ENCODE measurements at places on chromosomes 4 and X. TPM values are rescaled to one million over a fixed set of nuclear protein-coding genes. Genes with fewer than 3 reads are reported as not detected.
A peak's percentile ranks its signal among the peaks of the same experiment; 100 is the strongest.

DNA sequence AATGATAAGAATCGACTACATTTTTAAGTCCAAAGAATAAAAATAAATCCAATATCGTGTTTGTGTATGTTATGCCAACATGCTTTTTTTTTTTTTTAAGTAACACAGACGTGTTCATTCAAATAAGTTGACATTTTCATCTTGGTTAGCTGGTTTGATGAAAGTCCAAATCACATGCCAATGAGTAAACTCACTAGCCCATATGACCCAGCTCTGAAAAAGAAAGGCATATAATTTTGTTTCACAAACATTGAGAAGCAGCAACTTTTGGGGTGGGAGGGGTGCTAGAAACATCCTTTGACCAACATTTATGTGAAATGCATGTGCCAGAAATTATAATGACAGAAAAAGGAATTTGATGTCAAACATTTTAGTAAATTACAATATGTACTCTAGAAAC lies 61.6 kb upstream of the SPP1 start:
- no peak for DNase-seq

DNA sequence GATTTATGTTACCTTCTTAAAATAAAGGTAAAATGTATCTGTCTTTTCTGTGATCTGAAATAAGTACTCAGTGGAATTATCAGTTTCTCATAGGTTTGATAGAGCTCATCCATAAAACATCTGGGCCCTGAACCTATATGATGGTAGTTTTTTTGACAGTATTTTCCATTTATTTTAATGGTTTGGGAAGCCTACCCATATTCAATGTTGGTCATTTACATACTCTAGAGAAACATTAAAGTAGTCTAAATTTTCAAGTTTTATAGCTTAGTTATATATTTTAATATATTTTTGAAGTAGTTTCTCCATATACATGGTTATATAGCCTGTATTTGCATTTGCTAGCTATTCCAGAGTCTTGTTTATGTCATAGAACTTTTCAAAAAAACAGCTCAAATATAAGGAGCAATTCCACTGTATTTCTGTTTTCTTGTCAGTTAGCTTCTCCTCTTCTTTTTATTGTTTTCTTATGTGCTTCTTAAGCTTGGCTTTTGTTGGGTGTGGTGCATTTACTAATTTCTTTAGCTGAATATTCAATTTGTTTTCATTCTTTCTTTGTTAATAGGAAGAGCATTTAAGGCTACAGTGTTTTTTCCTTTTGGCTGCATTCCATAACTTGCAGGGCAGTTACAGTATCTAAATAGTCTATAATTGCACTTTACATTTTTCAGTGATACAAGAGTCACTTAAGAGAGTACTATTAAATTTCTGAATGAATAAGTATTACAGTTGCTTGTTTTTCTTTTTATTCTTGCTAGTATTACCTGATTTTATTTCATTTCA lies 181.4 kb downstream of the DKK2 start:
- no peak for DNase-seq

- DNase-seq = no peak
These were observed 67.5 kb upstream of the CLDN34 start for GRCh38 chrX:9899640-9900111.

DNA sequence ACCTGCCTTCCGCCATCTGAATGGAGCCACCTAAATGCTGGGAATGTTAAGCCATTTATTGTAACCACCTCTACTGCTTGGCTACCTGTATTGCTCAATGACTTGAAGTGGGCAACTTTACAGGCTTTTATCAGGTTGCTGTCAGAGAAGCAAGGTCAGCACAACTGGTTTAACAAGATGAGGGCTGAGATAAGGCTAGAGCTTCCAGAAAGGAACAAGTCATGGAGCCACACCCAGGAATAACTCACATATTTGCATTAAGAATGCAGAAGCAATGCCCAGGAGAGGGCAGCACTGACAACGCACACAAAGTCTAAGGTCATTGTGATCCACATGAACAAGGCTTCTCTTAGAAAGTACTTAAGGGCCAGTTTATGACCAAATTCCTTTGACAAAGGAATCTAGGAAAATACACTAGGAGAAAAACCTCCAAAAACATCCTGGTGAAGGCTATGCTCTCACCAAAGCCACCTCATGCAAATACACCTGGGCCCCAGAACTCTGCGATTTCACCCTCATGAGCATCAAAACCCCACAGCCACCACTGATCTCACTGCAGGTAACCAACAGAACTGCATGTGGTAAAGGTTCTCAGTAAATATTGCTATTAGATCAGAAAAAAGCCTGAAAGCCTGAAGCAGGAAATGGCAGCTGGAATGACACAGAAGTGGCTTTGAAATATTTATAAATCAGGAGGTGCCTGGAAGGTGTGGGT lies 15.0 kb upstream of the STS start:
- DNase-seq = peak; percentile 34

DNA sequence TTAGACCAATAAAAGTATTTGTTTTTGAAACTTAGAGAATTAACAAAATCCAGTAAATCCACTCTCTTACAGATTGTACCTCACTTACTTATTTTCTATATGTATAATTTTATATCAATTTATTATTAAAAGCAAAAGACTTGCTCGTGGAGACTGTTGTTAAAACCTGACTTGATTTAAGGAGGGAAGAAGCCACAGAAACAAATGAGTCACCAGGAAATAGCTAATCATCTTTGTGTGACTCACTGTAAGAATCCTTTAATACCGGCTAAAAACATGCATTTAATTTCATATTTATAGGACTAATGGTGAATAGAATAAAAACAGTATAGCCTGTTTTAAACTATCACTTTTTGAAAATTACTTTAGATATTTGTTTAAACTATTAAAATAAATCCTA lies 29.9 kb upstream of the UBE2NL start:
- DNase-seq = no peak

DNA sequence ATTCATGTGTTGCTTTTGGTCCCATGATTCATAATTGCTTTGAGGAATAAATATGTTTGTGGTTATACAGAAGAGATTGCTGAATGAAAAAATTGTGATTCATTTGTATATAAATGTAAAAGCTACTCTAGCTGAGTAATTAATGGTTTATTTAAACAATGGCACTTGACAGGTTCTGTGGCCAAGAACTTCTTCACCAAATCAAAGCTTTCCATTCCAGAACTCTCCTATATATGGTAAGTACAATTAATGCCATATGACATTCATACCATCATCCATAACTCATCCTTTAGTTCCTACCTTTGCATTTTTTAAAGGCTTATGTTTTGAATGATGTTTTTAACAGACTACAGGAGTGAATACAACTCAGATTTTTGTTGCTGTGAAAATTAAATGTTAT lies 105.8 kb downstream of the REPS2 start:
- DNase-seq = no peak

DNA sequence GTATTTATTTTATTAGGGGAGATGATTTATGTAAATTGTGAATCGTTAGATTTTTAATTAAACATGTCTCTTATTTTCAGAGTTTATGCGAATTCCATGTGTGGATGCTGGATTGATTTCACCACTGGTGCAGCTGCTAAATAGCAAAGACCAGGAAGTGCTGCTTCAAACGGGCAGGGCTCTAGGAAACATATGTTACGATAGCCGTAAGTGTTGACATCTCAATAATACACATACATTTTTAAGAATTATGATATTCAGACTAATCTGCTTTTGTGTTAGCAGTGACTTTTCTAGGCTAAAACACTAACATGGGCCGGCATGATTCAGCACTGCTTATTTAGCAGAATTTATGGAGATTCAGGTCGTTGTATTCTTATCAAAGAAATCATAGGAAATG lies 91.2 kb downstream of the RAP1GDS1 start:
- no peak for DNase-seq

DNA sequence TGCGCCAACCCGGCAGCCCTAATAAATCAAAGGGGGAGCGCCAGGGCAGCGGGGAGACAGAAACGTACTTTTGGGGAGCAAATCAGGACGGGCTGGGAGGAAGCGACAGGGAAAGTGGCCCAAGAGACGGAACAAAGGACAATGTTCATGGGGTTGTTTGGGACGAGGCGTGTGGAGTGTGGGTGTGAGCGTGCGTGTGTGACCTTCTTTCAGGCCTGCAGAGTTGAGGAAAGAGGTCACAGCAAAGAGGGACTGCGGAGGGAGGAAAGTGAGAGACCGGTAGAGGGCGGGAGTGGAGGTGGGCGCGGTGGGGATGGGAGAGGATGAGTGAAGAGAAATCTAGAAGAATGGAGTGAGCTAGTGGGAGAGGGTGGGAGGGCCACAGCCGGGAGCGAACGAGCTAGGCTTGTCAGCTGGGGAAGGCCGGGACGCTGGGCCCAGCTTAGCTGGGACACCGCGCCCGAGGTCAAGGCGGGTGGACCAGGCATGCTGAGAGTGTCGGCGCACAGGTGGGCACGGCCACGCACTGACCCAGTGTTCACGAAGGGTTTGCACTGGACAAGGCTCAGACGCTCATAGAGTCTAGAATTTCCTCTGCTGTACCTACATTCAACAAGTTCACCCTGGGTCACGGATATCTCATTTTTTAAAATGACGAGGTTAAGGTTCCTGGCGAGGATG lies 14.7 kb upstream of the PITX2 start:
- no peak for DNase-seq

GRCh38 chr4:54992266-54992665 lies 133.1 kb downstream of the KDR start:
- no peak for DNase-seq

DNA sequence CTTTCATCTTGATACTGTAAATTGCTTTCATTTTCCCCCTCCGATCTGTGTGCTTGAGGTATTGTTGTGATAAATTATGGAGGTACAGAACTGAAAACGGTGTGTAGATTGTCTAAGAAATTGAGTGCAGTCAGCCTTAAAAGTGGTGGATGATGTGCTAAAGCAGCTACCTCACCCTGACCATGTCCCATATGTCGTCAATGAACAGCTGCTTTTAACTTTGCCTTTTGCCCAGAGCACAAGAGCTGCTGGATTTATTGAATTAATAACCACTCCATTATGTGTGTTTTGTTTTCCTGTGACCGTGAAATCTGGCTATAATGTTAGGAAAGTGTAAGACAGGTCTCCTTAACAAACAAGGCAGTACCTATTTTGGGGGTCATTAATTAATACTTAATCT lies 581.9 kb upstream of the PITX2 start:
- no peak for DNase-seq

DNA sequence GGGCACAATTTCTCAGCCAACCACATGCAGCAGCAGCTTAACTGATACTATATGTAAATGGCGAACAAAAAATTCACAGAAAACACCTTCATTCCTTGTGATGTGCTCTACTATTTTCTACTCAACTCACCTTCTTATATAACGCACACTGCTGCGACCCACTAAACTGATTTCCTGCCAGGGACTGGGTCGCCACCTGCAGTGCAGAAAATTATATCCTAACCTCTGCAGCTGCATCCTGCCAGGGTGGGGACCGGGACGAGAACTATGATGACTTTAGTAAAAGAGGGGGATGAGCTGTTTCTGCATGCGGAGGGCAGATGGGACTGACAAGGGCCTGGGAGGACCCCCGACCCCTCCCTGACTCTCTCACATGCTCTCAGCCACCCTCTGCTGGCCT lies 27.4 kb downstream of the ABLIM2 start:
- DNase-seq = no peak

DNA sequence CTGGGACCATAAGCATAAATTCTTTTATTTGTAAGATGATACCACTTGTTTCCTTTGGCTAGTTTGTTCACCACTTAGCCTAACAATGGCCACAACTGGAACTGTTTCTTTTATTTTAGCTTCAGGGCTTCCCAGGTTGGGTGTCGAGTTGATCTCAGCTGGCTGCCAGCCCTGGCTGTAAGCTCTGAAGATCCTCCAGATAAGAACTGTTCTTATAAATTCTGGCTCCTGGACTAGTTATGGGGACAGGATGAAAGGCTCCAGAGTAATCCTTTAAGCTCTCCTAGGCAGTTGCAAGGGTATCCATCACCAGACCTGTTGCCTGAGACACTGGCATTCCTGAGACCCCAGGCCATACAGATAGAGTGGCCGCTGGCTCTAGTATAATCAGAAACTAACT lies 129.4 kb upstream of the ACSL4 start:
- DNase-seq = no peak

DNA sequence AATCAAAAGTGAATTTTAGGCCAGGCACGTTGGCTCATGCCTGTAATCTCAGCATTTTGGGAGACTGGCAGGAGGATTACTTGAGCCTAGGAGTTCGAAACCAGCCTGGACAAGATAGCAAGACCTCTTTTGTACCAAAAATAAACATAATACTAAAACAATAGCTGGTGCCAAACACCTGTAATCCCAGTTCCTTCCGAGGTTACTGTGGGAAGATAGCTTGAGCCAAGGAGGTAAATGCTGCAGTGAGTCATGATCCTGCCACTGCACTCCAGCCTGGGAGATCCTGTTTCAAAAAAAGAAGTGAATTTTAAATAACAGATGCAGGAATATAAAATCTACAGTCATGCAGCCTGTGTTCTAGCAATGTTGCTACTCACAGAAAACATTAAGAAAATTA lies 488.3 kb downstream of the PPARGC1A start:
- DNase-seq = no peak

- peak; percentile 34 for DNase-seq
These were observed 14.9 kb upstream of the PORCN start for GRCh38 chrX:48493890-48494364.

GRCh38 chrX:18099745-18100144 lies 120.9 kb downstream of the BEND2 start:
- DNase-seq = no peak

- DNase-seq = no peak
These were observed 170.5 kb upstream of the TBC1D9 start for GRCh38 chr4:140926672-140927071.

GRCh38 chrX:9164086-9164485 lies 130.2 kb upstream of the FAM9B start:
- no peak for DNase-seq

GRCh38 chr4:107896646-107897045 lies 34.7 kb upstream of the CYP2U1 start:
- no peak for DNase-seq

GRCh38 chr4:145665773-145666172 lies 14.2 kb upstream of the C4orf51 start:
- DNase-seq = no peak

The RPS6KA6 gene
- total RNA-seq = 1.3 TPM

The FBXL5 gene
- total RNA-seq = 42.6 TPM

The RHOXF2B gene
- not detected for total RNA-seq

The GPR34 gene
- total RNA-seq = 9.0 TPM

The FGF13 gene
- total RNA-seq = 2.2 TPM

The ANK2 gene
- total RNA-seq = 2.2 TPM

The CYTL1 gene
- total RNA-seq = 4.6 TPM

The OPRPN gene
- total RNA-seq = not detected

Measured in liver (tissue), 10 donors.